Common myeloid progenitor, CD34-positive (primary cell): ENCODE measurements at places on chromosomes 2 and 18.

DNA sequence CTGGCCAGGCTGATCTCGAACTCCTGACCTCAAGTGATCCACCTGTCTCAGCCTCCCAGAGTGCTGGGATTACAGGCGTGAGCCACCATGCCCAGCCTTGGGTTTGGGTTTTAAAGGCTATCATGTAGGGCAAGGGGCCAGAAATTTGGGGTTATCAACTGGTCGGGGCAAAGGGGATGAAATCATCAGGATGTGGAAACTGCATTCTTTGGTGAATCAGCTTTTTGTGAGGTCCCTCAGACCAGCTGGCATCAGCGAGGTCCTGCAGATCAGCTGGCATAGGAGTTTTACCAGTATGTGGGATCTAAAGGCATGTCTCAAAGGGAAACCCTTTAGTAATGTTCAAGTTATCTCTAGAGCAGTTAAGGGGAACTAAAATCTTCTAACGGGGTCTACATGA, 6.4 kb upstream of the GEMIN6 start:
- no peak for DNase-seq

GRCh38 chr2:158965641-158966040, 2.8 kb upstream of the TANC1 start:
- DNase-seq, result no peak

GRCh38 chr2:85945172-85945571, 56.4 kb upstream of the ST3GAL5 start:
- no peak for DNase-seq

DNA sequence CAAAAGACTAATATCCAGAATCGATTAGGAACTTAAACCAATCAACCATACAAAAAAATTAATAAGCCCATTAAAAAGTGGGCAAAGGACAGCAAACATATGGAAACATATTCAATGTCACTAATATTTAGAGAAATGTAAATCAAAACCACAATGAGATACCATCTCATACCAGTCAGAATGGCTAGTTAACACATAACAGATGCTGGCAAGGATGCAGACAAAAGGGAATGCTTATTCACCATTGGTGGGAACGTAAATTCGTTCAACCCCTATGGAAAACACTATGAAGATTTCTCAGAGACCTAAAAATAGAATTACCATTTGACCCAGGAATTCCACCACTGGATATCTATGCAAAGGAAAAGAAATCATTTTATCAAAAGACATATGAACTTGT, 468.2 kb upstream of the ST6GAL2 start:
- no peak for DNase-seq

GRCh38 chr18:28078849-28079248, 98.1 kb downstream of the CDH2 start:
- no peak for DNase-seq

GRCh38 chr18:39886136-39886535, 2068.9 kb upstream of the PIK3C3 start:
- no peak for DNase-seq

GRCh38 chr18:2030647-2031046, 540.7 kb downstream of the METTL4 start:
- DNase-seq, result no peak

- no peak for DNase-seq
Observed at GRCh38 chr2:150909090-150909489, 352.6 kb downstream of the RBM43 start.

GRCh38 chr2:28405537-28405936, 12.9 kb downstream of the FOSL2 start:
- no peak for DNase-seq

- no peak for DNase-seq
Observed at GRCh38 chr18:32911660-32912284, 138.9 kb upstream of the KLHL14 start.

DNA sequence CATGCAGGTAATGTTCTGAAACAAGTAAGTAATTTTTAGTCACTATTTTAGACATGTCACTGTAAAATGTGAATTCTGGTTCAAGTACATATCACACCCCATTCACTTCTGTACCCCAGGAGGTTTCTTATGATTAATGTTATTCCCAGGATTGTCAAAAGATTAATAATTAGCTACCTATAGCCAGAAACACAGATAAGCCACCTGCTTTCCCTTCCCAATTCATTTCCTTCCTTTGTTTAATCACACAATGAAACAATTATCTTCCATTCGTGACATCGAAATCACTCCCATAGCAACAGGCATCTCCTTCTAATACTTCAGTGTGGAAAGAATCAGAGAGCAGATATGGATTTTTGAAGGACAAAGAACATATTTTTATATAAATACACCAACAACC, 1650.3 kb upstream of the CELF4 start:
- no peak for DNase-seq

GRCh38 chr2:225994748-225995405, 595.4 kb downstream of the NYAP2 start:
- DNase-seq, result no peak

DNA sequence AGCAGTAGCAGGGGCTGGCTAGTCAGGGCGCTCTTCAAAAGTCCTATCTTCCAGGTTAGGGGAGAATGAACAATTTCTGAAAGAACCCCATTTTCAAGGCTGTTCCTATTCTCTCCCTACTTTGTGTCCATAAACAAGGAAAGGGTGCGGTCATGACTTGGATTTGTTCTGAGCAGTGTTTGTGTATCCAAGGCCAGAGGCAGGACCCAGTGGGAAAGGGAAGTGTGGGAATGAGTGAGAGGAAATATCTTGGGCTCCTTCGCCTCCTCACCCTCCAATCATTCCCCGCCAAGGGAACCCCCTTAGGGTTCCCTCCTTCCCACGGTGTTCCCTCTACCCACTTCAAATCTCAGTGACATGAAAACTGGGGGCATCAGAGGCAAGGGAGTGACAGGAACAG, 25.5 kb upstream of the SPTBN1 start:
- no peak for DNase-seq

DNA sequence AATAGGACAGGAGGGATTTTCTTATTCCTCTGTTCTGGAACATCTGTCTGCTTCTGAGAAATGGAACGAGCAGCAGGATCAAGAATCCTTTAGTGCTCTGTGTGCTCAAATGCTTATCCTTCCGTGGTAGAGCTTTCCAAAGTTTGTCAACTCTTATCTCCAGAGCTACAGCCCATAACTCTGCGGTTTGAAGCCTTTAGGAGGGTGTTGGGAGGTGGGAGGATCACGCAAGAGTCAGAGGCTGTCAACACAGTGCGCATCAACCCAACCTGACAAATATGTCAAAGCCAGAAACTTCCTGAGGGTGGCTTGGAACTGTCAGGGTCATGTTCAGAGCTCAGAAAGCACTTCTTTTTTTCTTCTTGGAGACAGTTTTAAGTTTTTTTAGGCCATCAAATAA, 95.9 kb downstream of the CRIM1 start:
- peak; percentile 36 for DNase-seq

DNA sequence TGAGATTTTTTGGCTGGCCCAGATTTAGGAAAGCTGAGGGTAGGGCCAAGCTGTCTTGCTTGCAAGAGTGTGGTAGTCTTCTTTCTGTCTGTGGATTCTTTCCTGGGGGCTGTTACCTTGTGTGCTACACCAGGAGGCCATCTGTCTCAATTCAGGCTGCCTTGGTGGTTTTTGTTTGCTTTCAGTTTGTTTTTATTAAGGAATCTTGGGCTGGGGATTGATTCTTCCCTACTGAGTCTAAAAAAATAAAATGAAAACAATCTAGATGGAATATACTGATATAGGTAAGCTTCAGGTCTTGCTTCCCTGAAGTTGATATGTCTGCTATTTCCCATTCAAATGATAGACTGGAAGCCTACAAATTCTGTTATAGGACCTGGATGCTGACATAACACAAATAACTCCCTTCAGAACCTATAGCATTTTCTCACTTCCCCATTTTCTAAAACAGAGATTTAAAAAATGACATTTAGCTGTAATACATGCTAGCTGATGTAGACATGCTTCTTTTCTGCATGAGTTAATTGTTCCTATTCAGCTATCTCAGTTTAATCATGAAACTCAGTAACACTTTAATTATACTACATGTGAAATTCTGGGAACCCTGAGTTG, 5.3 kb downstream of the LHCGR start:
- no peak for DNase-seq

GRCh38 chr2:187302586-187302985, 145.5 kb downstream of the CALCRL start:
- DNase-seq, result no peak

DNA sequence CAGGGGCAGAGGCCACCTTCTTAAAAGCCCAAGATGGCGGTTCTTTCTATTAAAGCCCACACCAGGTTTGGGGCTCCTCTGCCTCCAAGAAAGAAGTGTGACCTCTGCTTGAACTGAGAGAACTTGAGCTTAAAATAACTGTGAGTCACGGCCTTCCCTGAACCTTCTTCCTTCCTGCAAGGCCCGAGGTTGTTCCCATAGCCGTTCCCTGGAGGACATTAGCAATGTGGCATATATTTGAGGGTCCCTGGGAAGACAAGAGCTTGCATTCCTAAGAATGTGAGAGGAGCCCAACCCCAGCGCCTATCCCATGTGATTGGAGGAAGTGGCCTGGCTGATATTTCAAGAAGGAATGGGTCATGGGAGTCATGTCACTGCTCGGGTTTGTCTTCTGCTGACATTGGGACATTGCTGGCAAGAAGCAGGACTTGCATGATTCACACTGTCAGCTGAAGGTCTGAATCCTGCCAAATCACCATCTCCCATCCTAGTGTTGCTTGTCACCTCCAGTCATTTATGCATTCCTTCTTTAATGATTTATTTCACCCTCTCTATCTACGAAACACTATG, 168.1 kb downstream of the TRIB2 start:
- DNase-seq, result no peak

DNA sequence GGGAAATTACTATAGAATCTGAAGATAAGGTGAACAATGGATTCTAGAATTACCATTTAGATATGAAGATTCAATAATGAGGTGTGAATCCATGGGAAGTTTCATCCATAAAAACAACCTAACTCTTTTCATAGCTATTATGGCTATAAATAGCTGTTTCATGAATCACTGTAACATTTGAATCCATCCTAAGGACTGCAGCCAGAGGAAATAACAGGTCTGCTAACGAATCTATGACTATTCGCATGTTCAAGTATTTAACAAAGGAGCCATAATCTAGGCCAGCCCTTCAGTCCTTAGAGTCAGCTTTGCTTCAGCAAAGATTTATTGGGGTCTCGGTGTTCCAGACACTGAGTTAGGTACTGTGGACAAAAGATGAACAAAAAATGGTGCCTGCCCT, 87.1 kb downstream of the MYOM1 start:
- no peak for DNase-seq

DNA sequence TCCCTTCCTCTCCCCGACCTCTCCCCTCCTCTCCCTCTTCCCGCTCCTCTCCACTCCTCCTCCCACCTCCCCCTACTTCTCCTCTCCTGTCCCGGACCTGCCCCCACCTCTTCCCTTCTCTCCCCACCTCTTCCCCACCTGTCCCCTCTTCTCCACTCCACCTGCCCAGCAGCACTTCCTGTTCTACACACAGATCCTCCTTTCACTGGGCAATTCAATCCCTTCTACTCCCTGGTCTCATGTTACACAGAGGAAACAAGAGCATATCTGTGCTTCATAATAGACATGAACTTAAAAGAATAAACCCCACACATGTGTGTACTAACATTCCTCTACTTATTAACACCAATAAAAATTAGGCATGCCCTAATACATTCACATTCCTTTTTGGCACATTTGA, 34.8 kb downstream of the TIMM21 start:
- no peak for DNase-seq

DNA sequence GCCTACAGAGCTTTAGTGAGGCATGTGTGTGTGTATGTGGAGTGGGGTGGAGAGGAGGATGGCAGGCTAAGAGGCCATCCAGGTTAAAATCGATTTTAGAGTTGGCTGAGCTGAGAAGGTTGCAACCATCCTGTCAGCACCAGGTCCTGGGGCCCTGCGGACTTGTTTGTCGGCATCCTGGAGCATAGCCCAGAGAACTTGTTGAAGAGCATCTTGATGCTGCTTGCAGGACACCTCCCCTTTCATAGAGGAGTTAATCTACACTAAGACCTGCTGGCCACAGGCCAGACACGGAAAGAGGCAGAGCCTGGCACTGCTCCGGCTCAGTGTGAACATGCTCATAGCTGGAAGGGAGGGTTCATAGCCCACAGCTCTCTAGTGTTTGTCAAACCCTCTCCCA, 72.1 kb upstream of the RGPD5 start:
- DNase-seq, result no peak

DNA sequence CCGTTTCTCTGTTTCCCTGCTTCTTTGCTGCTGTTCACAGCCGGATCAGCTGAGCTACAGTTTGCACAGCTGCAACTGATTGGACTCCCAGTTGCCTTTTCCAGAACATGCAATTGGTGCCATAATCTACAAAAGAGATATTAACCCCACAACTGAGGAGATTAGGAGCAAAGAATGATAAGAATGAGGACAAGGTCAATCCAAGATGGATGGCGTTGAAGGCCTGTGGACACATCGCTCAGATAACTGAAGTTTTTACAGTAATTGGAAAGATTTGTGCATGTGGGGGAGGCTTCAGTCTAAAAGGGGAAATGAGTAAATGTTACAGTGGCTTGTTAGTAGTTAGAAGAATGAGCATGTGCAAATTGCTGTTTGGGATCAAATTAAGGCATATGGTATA, 263.2 kb downstream of the TGIF1 start:
- DNase-seq, result no peak

- no peak for DNase-seq
Observed at GRCh38 chr2:192030856-192031255, 163.9 kb downstream of the TMEFF2 start.

DNA sequence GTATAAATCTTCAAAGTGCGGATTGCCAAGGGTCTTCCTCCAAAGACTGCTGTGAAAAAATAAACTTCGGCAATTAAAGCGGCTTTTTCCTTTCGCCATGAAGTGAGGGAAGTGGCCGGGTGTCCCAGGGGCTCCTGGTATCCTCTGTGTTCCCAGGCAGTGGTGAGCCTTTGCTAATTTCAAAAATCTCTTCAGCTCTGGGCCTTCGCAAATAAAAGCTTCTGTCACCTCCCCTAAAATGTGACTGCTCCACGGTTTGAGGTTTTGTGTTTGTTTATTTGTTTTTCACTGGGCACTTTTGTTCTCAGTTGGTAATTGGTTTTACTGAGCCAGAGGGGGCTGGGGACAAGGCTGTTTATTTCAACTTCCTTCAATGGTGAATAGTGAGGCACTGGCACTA, 270.1 kb upstream of the POU3F3 start:
- DNase-seq, result no peak

DNA sequence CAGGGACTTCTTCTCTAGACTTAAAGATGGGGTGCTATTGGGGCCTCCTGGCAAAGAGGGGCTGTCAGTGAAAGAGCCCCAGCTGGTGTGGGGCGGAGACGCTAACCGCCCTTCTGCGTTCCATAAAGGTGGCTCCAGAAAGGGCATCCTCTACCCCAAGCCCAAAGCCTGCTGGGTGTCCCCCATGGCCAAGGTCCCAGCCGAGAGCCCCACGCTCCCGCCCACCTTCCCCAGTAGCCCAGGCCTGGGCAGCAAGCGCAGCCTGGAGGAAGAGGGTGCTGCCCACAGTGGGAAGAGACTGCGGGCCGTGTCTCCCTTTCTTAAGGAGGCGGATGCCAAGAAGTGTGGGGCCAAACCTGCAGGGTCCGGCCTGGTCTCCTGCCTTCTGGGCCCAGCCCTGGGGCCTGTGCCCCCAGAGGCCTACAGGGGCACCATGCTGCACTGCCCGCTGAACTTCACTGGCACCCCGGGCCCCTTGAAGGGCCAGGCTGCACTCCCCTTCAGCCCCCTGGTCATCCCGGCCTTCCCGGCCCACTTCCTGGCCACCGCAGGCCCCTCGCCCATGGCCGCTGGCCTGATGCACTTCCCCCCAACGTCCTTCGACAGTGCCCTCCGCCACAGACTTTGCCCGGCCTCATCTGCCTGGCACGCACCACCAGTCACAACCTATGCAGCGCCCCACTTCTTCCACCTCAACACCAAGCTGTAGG, 15.2 kb downstream of the ARID5A start:
- no peak for DNase-seq
